ENCODE measurements at places on chromosomes 7 and 10. TPM values are rescaled to one million over a fixed set of nuclear protein-coding genes. Genes with fewer than 3 reads are reported as not detected.

- no peaks in the 10 kb centered on the region for H3K27me3 ChIP-seq
- no peak overlapping the region for H3K27ac ChIP-seq
- H3K4me3 ChIP-seq: no peak overlapping the region
- no peaks in the 10 kb centered on the region for H3K4me1 ChIP-seq
Observed at GRCh38 chr10:28937959-28938358, 260.6 kb downstream of the BAMBI start.

- H3K27ac ChIP-seq: no peak overlapping the region
- H3K4me1 ChIP-seq: no peaks in the 10 kb centered on the region
- no peak overlapping the region for H3K4me3 ChIP-seq
- H3K27me3 ChIP-seq: no peaks in the 10 kb centered on the region
- no peaks in the 10 kb centered on the region for H3K36me3 ChIP-seq
- DNase-seq: no peak
Observed at GRCh38 chr7:98418636-98419315, 17.9 kb upstream of the BAIAP2L1 start.

GRCh38 chr7:149879766-149880637 lies 6.2 kb downstream of the ATP6V0E2 start:
- H3K27ac ChIP-seq: no peak overlapping the region
- H3K36me3 ChIP-seq: no peaks in the 10 kb centered on the region
- H3K4me3 ChIP-seq: no peak overlapping the region
- DNase-seq: no peak
- peaks cover 1% of the 10 kb centered on the region for H3K27me3 ChIP-seq

- no peak overlapping the region for H3K27ac ChIP-seq
- no peak overlapping the region for H3K4me3 ChIP-seq
- no peaks in the 10 kb centered on the region for H3K4me1 ChIP-seq
- H3K36me3 ChIP-seq: peaks cover 5% of the 10 kb centered on the region
Observed at GRCh38 chr10:123180101-123181090, 26.2 kb downstream of the BUB3 start.

Gene COL13A1
- total RNA-seq: 4.5 TPM

Gene CFAP58
- total RNA-seq: 0.71 TPM

Gene VAX1
- total RNA-seq: not detected

Data from H1 (cell line).